ENCODE measurements at places on chromosomes 6 and 20. TPM values are rescaled to one million over a fixed set of nuclear protein-coding genes. Genes with fewer than 3 reads are reported as not detected.

DNA sequence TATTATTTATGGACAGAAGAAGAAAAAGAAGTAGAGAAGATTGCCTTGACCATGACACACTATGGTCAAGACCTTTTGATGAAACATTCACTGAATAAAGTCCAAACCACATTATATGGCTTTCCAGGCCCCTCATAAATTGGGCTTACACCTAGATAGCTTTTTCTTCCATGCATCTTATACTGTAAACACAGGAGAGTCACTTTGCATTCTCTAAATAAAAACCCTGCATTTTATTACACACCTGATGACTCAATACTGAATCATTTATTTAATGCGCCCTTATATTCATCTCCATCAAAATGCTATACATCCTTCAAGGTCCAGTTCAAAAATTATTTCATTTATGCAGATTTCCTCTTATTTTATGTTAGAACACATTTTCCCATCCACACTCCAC, 78.0 kb downstream of the COL21A1 start:
- no peak for DNase-seq

DNA sequence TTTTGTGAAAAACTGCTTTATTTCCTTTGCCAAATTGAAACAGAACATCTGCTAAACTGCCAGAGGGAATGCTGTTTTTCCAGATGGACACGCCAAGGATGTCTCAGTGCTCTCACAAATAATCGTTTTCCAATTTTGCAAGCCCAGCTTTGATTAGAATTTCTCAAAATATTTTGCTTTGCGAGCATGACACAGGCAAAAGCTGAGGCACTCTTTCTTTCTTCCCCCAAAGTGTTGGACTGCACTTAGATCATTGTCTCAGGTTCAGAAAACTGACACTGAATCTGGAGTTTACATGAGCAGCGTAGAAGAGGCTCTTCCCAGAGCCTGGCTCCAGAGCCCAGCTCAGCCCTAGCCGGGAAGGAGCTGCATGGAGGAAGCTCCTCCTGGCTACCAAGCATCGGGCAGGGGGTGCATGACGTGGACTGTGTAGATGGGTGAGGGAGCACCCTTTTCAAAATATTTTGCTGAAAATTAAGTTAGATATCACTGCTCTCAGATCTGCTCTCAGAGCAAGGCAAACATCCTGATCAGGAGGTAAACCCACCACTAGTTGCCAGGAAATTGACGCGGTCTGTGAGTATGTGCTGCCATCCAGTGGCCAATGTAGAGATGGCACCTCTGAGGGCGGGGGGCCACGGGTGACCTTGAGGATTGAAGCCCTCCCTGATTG, 107.5 kb downstream of the SLC22A3 start:
- peak; percentile 64 for DNase-seq

DNA sequence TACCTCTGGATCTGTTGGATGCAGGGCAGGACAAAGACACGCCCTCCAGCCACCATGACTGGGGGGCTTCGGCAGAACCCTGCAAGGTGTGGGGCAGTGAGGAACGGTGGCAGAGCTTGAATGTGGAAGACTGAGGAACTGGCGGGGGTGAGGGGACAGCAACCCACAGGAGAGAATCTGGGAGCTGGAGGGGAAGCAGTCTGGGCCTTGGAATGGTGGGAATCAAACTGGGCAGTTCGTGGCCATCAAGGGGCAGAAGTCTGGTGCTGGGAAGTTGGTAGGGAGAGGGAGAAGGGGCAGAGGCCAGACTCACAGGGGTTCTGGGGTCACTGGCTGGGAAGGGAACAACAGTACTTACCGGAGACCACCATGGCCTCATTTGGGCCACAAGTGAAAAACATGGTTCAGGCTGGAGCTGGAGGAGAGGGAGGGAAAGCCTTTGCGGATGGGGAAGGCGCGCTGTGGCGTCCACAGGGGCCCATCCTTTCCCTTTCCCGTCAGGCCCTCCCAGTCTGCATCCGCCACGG, 635 bp downstream of the FLOT1 start:
- DNase-seq = no peak

GRCh38 chr6:135851442-135852271, at the start of gene PDE7B:
TSS of gene PDE7B (plus strand) at chr6:135851701.
- DNase-seq = peak; percentile 79

DNA sequence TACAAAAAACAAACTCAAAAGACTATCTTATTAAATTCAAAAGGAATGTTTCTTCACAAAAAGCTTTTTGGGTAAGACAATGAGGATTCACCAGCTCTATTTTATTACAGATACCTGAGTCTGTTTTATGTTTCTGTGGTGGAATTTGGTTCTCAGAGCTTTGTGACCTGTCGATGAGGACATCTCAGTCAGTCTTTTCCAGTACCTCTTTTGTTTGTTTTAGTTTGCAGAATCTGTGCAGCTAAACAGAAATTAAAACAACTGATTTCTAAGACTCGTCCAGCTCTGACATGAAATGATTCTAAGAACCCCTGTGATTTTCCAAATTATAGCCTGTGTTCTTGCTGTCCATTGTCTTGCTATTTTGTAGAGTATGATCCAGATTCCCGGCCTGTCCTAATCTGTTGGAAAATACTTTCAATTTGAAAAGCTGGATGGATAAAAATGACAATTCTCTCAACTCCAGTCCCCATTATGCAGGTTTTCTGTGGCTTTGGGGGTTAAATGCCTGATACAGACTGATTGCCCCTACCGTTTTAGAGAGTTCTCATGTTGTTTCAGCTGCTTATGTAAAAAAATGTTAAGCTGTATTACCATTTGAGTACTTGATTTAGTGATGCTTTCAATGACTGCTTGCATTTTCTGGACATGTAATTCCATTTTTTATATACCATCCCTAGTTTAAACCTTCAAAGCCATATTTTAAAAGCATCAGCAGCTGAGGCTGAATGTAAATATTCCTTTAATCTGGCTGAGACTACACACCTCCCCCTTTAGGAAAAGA, 94.2 kb upstream of the TAB2 start:
- no peak for DNase-seq

- no peak for DNase-seq
Observed at GRCh38 chr20:13101706-13102105, 92.9 kb downstream of the SPTLC3 start.

- DNase-seq = no peak
Observed at GRCh38 chr6:18586133-18586532, 199.0 kb downstream of the RNF144B start.

GRCh38 chr6:100346203-100346602, 118.5 kb downstream of the SIM1 start:
- no peak for DNase-seq

GRCh38 chr6:33610067-33610466, 11.1 kb upstream of the ITPR3 start:
- DNase-seq = no peak

GRCh38 chr6:110529355-110529754, 52.9 kb upstream of the SLC22A16 start:
- DNase-seq = no peak

GRCh38 chr20:43939762-43940121, 25.1 kb downstream of the TOX2 start:
- DNase-seq = no peak

DNA sequence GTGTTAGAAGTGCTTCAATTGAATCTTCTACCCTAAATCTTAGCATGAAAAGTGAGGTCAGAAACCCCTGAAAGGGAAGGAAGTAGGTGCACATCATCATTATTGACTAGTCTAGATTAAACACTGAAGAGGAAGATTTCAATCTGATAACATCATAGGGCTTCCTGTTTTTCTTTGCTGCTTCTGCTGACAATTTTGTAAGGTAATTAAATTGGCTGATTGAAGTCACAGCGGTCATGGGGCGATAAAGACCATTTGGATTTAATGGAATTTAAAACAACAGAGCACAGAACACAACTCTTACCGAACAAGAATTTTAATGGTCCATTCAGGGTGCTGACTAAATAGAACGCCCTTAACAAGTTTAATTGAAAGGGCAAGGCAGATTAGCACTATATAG, 11.3 kb downstream of the GRIK2 start:
- DNase-seq = no peak

DNA sequence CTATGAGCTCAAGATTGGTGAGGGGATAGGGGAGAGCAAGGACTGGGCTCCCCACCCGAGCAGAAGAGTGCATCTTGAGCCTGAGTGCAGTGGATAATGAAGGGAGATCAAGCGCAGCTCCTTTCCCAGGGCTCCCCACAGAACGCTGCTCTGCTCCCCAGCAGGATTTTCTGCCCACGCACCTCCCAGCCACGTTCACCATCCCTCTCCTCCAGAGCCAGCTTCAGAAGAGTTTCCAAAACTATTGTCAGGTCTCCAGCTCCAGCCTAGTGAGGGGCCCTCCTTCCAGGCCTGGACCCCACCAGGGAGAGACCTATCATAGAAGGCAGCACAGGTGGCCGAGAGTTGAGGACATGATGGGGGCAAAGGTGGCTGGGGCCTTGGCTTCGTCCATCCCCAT, 34.5 kb downstream of the FOXP4 start:
- DNase-seq = no peak

GRCh38 chr20:59006864-59007664, at the start of gene CTSZ:
TSS of gene CTSZ (minus strand) at chr20:59007254. CDS start at chr20:59007128, 126 bp downstream.
- DNase-seq = no peak

DNA sequence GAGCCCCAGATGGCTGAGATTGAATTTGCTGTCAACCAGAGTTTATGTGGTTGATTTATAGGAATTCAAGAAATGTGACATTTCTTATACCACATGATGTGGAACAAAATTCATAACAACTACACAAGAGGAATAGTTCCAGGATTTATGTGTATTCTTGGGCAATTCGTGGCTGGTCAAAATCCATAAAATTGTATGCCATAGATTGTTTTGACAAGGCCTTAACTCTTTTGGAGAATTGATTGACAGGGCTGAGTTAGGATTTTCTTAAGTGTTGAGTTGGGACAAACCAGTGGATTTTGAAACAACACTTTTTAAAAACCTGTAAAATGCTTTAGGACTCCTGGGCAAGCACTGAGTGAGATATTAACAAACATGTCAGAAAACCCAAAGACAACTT, 19.4 kb upstream of the SLC2A12 start:
- DNase-seq = no peak

- no peak for DNase-seq
Observed at GRCh38 chr20:10769700-10770099, 95.9 kb upstream of the JAG1 start.

DNA sequence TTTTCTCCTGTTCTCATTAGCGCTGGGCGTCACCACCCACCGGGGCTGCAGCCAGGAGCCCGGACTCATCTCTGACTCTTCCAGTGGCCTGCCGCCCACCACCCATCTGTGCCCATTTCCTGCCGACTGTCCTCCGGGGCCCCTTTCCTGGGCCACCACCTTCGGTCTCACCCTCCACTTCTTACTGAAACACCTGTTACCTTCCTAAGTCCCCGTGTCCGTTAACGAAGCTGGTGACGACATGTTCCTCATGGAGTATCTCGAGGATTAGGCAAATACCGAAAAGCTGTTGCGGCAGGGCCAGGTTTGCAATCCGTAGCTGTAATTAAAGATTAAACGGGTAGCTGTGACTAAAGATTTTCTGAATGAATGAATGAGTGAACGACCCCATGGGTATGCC, 80.2 kb downstream of the SRC start:
- DNase-seq = no peak

- no peak for DNase-seq
Observed at GRCh38 chr6:122930252-122931180, 65.5 kb upstream of the CLVS2 start.

- no peak for DNase-seq
Observed at GRCh38 chr6:7343546-7344475, 30.8 kb upstream of the SSR1 start.

GRCh38 chr20:45097485-45098102, 3.3 kb downstream of the KCNS1 start:
- DNase-seq = peak; percentile 67

- no peak for DNase-seq
Observed at GRCh38 chr6:128808856-128809255, 74.1 kb upstream of the LAMA2 start.

GRCh38 chr20:41268402-41268801, 49.1 kb downstream of the ZHX3 start:
- no peak for DNase-seq

GRCh38 chr20:13333793-13334192, 112.7 kb downstream of the ISM1 start:
- no peak for DNase-seq

- no peak for DNase-seq
Observed at GRCh38 chr20:38283236-38283635, 20.7 kb upstream of the BPI start.

The DEFB115 gene
- polyA plus RNA-seq = not detected

The COL10A1 gene
- polyA plus RNA-seq = 5.1 TPM

The CCN2 gene
- polyA plus RNA-seq = 709 TPM

The SLC17A9 gene
- polyA plus RNA-seq = not detected

The MYBL2 gene
- 7.3 TPM for polyA plus RNA-seq

The HS3ST5 gene
- polyA plus RNA-seq = 0.02 TPM

The TMC2 gene
- polyA plus RNA-seq = not detected

The TBC1D32 gene
- 4.5 TPM for polyA plus RNA-seq
